ENCODE measurements at places on chromosomes 6 and 20.

- DNase-seq, result no peak
Observed at GRCh38 chr6:71080826-71081225, 124.0 kb upstream of the B3GAT2 start.

DNA sequence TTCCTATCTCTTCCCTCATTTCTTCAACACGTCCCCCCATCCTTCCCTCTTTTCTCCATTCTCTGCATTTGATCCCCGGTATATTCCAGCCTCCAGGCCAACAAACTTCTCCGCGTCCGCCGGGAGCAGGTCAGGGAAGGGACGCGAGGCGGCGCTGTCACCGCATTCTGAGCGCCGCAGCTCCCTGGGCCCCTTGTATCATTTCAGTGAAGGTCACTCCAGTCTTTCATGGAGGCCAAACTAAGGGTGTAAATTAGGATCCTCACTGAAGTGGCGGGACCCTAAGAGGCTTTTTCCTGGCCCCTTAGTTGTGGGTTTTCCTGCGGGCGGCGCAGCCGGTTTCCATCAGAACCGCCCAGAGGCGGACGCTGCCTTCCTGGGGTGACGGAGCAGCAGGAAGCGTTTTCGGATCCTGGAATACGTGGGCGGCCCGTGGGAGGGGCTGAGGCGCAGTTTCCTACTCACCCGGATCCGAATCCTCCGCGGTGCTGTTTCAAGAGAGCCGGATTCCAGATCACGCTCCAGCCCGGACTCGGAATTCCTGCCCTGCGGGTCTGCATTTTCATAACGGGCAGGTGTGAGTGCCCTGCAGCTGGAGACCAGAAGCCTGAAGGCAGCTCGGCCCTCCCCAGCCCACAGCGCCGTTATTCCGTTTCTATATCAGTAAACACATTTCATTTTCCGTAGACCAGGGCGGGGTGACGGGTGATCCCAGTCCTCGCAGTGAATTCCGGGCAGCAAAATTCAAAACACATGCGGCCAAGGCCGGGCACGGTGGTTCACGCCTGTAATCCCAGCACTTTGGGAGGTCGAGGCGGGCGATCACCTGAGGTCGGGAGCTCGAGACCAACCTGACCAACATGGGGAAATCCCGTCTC lies 3.6 kb upstream of the MICA start:
- DNase-seq, result no peak

- DNase-seq, result no peak
Observed at GRCh38 chr6:3094815-3095214, 23.7 kb upstream of the BPHL start.

DNA sequence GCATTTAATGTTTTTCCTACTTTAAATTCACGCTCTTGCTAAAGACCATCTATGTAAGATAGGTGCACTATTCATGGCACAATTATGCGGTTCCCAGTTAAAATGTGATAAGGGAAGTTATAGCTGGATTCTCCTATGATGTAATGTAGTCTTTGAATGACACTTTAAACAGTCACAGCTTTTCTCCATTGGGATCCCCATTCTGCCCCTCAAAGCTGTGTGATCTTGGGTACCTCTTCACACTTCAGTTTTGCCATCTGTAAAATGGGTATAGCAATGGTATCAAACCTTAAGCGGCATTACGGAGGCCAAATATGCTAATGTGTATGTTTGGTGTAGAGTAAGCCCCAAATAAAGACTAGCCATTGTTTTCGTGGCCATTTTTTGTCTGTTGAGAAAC lies 64.7 kb upstream of the ZNF217 start:
- DNase-seq, result no peak

DNA sequence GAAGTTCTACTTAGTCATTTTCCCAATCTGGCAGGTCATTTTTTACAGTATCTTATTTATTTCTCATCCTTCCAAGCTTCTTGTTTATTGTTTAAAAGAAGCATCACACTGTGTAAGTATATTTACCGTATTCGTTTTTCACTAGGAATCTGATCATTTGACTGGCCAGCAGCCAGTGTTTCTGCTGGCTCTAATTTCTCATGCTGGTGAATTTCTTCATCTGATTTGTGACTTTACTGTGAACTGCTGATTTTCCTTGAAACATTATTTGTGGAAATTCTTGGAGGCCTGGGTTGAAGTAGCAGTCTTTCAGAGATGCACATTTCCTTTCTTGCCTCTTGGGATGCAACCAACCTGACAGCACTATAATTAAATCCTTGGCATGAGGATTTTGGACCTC lies 65.9 kb downstream of the PREP start:
- no peak for DNase-seq

DNA sequence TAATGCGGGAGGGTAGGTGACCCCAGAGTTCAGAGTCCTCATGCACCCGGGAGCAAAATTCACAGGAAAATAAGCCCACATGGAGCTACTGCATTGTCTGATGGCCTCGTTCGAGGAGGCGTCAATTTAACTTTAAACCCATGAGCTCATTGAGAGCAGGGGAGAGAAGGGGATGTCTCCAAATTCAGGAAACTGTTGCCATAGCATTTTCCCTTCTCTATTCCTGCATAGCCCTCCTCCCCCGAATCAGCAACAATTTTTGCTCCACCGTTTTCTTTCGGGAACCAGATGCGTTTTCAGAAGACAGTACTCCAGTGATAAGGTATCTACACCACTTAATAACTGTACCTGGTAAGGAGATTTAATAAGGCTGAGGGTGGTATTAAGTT lies 324 bp upstream of the LAMP5 start:
- DNase-seq, result no peak

Data from SIG-M5 (cell line).